ENCODE measurements at places on chromosomes 5 and 9.
A peak's percentile ranks its signal among the peaks of the same experiment; 100 is the strongest.

- DNase-seq = no peak
Measured at GRCh38 chr5:178536541-178537466, 53.4 kb downstream of the COL23A1 start.

DNA sequence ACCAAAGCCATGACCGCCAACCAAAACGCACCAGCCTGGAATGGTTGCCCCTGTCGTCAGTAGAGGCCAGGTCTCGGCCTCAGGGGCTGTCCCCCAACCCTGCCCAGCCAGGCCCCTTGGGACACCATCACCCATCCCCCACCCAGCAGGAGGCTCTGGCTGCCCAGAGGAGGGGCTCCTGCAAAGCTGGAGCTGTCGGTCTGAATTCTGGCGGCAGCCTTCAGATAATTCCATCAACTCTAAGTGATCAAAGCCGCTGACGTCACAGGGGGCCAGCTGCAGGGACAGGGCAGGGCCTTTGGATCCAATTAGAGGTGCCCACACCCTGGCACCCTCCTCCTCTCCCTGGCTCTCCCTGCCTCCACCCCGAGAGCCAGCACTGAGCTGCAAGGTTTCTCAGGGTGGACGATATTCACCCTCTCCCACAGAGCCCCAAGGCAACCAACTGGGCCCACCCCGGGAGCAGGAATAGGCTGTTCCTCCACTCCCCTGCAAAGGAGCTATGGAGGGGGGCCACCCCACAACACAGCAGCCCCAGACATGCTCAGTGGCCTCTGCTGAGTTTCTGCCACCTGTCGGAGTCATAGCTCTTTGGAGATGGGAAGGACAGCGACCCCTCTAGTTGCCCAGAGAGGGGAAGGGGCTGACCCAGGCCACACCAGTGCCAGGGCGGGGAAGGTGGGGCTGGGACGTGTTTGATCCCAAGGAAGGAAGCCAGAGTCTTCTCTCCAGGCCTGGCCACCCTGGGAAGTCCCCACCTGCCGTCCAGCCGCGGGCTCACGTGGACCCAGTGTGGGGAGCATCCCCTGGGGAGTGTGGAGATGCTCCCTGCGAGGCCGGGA, 78.4 kb downstream of the NTNG2 start:
- no peak for DNase-seq

DNA sequence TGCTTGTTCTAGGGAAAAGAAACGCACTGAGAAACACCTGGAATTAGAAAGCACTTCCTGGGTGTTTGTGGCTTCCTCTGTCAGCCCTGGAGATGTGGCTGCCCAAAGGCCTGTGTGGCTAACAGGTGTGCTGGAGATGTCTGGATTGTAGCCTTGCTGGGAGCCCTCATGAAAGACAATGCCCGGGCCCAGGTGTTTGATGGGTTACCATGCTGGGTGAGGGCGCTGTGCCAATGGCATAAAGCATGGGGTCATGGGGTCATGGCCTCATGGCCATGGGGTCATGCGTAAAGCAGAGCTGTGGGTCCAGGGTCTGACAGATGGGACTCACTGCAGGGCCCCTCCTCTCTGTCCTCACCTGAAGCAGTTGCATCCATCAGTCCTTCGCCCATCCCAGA, 21.6 kb downstream of the ANKRD33B start:
- DNase-seq = no peak

- no peak for DNase-seq
Measured at GRCh38 chr5:91712718-91713117, 329.6 kb upstream of the ARRDC3 start.

- DNase-seq = no peak
Measured at GRCh38 chr5:82365744-82366228, 87.6 kb upstream of the RPS23 start.

- DNase-seq = no peak
Measured at GRCh38 chr5:163248871-163249270, 188.5 kb upstream of the CCNG1 start.

DNA sequence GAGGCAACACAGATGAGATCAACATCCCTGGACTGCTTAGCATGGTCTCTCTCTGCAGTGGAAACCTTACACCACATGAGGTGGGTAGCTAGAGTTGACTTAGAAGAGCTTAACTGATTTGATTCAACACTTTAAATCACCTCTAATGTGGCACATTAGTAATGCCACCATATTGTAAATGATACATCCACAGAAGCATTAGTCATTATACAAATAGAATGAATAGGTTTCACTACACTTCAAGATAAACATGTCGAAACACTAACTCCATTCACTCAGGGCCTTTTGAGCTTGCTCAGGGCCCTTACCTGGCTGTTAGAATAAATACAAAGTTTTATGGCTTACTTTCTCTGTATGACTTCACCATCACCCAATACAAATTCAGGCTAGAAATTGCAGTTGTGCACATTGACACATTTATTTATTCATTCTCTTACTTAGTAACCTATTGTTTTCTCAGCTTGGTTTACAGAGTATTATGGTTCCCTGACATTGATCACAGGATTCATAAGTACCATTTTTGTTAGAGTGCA, 9.3 kb upstream of the SMAD5 start:
- peak; percentile 56 for DNase-seq

DNA sequence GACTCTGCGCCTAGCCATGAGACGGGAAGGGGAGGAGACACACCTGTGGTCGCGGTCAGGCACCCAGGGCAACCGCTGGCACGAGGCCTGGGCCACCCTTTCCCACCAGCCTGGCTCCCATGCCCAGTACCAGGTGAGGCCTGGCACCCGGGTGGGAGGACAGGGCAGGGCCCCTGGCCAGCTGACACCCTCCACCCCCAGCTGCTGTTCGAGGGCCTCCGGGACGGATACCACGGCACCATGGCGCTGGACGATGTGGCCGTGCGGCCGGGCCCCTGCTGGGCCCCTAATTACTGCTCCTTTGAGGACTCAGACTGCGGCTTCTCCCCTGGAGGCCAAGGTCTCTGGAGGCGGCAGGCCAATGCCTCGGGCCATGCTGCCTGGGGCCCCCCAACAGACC, 5.0 kb downstream of the MAMDC4 start:
- no peak for DNase-seq

DNA sequence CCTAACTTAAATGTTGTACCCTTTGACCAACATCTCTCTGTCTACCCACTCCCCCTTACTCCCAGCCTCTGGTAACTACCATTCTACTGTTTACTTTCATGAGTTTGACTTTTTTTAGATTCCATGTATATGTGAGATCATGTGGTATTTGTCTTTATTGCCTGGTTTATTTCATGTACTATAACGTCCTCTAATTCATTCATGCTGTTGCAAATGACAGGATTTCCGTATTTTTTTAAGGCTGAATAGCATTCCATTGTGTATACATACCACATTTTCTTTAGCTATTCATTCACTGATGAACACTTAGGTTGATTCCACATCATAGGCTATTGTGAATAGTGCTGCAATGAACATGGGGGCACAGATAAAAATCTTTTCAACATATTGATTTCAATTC, 11.8 kb upstream of the NDUFB6 start:
- no peak for DNase-seq

DNA sequence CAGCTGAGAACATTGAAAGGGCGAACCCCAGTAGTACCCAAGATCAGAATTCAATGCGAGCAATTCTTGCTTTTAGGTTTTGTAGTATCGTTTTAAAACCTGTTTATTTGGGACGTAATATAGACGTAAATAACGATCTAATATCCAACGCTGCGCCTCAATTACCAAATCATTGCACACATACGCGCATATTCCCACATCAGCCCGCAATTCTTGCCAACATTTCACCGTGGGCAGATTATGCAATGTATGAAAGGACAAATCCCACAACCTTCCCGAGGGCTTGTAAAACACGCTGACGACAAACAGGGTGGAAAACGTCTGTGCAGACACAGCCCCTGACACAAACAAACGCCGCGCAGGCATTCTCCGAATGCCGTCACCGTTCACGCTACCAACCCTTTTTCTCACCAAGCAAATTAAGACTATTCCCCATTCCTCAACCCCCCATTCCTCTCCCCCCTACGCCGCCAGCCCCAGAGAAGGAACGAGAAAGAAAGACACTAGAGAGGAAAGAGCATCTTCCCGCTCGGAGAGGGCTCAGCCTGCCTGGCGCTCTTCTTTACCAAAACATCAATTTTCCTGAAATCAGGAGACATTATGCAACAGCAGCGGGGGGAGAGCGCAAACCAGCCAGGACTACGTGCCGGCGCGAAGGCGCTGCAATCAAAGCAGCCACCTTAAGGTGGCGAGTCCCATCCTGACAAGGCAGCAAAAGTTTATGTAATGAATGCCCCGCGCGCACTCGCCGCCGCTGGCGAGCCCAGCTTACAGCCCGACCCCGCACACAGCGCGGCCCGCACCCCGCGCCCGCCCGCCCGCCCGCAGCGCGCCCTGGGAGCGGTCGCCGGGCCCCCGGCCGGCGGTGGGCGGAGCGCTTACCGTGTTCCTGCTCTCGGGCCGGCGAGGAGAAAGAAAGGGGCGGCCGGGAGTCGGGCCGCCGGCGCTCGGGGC, 597 bp downstream of the NFIL3 start:
- peak; percentile 79 for DNase-seq

DNA sequence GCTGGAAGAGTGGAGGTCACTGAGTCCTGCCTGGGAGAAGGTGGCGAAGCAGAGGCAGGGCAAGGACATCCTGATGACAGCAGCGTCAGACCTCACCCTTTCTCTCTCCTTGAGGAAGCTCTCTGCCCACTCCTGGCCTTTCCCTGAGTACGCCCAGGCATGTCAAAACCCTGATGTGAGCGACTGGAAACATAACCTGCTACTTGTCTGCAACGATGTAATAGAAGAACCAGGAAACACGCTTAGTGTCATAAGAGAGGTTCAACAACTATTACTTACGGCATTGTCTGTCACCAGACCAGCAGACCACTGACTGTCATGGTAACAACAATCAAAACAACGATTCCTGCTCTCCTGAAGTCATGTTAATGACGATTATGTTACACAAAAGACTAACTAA, 152.4 kb downstream of the ACTL7B start:
- no peak for DNase-seq

DNA sequence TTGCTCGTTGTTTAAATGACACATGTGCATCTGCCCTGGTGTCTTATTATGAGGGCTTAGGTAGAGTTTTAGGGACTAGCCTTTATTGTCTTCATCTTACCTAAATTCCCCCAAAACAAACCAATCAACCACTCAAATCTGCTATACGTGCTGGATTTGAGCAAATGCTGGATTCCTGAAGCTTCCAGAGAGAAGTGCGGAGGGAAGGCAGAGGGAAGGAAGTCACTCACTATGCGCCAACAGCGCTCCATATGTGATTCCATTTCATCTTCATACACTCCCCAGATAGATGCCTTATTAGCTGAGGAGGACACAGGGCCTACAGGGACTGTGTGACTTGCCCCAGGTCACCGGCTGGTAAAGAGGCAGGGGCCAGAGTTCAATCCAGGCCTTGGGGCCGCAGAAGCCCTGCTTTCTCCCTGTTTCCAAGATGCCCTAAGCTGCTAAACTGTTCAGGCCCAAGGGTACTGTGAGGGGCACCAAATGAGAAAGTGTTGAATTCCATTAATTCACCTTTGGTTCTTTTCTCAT, 63.5 kb downstream of the OTULIN start:
- no peak for DNase-seq

DNA sequence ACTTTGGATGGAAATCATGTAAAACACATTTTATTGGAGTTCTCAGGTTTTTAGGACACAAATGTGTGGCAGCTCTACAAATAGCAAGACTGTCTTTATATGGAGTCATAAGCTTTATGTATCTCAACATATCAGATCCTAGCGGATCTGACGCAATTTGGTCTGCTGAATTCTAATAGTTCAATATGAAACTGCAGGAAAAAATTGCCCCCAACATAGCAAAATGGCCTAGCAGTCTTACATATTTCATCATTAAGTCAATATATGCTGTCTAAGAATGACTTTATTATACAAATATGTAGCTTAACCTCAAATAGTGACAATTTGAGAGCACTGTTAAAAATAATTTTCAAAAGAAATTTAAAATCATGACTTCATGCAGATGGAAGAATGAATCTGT, 244.3 kb downstream of the TAF11L14 start:
- DNase-seq = no peak

- peak; percentile 48 for DNase-seq
Measured at GRCh38 chr9:93620881-93621820, 44.8 kb downstream of the PHF2 start.

DNA sequence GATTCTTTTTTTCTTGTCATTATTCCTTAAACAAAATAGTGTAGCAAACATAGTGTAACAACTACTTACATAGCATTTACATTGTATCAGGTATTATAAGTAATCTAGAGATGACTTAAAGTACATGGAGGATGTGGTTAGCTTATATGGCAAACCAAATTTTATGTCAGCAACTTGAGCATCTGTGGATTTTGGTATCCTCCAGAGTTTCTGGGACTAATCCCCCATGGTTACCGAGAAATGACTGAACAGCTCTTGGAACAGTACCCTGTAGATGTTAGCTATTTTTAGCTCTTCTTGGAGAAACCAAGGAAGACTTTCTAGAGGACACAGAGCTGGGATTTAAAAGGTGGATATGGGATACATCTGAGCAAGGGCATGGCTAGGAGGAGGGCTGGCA, 157.6 kb upstream of the KLF4 start:
- DNase-seq = no peak

DNA sequence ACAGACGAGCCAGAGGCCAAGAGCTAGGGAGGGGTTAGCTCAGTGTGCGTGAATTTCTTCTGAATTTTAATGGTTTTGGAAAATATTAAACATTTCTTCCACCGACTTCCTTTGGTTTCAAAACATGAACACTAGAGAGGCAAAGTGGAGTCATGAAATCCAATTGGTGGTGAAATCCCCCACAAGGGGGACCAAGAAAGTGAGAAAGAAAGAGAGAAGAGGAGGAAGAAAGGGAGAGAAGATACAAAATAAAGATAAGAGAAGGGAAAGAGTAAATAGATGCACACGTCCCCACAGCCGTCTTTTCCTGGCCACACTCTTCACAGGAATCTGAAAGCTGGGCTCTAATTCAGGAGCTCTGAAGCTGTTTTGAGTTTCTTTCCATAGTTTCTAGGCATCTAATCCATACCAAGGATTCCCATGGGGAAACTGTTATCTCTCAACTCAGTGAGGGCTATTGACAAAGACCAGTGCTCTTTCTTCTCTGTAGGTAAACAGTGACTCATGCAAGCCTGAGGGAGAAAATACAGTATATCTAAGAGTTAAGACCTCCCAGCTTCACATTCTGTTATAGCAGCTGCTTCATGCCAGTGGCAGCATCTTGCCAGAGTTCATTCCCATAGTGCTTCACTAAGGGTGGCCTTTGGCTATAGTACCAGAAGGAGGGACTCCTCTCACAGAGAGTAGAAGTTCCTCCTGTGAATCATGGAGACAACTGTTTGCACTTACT, 115.8 kb upstream of the LIFR start:
- DNase-seq = no peak

GRCh38 chr9:121021301-121021700, 28.8 kb downstream of the C5 start:
- no peak for DNase-seq

GRCh38 chr5:1973391-1974013, 90.8 kb upstream of the IRX4 start:
- peak; percentile 60 for DNase-seq
